ENCODE measurements at places on chromosomes 12 and 14.

DNA sequence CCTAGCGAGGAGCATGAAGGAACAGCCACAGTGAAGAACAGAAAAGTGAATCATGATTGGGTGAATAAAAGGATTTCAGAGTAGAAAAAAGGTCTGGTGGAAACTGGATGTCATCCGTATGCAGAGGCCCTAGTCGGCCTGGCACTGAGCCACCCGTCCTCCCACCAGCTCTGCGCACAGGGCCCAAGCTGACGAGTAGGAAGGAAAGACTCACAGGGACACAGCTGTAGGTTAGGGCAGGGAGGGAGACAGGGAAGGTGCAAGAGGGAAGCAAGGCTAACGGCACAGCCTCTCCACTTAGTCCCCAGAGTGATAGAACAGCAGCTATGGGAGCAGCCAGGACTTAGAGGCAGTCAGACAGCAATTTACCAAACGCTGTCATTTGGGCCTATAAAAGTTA, 112.6 kb downstream of the KCNK10 start:
- DNase-seq: no peak

GRCh38 chr14:102560458-102561261, 31.8 kb upstream of the RCOR1 start:
- no peak for DNase-seq

DNA sequence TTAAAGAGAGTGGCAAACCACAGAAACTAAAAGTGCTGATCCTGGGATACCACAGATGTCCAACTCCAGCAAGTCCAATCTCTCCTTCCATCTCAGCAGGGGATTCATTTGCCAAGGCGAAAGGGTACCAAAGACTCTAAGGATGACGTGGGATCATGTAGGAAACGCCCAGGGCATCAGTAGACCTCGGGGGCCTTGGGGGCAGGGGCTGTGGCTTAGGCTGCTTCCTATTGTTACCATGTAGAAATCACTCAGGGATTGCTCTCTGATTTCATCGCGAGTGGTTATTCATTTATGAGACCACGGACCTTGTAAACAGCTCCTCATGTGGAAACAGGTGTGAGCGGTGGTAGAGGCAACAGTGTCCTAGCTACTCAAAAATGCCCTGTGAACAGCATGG, 149.3 kb upstream of the FKBP4 start:
- no peak for DNase-seq

DNA sequence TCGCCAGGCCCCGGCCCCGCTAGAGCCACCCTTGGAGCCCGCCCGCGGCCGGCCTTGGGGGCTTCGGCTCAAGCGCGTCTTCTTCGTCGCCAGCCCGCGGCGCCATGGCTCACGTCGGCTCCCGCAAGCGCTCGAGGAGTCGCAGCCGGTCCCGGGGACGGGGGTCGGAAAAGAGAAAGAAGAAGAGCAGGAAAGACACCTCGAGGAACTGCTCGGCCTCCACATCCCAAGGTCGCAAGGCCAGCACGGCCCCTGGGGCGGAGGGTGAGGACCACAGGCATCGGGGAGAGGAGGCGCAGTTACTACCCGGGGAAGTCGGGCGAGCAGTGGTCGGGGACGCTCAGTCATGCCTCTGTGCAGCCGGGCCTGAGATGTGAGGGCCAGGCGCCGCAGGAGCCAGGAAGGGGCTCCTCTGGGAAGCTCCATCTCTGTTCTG, 573 bp downstream of the ARL6IP4 start:
- DNase-seq: no peak

DNA sequence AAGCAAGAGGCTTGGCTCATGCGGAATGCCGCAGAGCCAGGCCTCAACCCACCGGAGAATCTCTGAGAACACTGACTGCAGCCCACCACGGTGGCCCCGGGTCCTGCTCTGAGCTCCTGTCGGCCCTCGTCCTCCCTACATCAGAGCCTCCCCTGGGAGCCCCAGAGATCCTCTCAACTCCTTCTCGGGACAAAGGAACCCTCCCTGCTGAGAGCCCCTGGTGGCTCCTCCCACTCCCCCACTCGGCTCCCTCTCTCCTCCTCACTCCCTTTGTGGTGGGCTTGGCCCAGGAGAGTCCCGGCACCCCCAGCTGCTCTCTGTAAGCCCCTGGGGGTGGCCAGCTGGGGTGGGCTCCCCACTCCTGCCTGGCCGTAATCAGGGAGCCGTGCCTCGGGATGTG, 11.1 kb upstream of the INF2 start:
- DNase-seq: no peak

All from activated CD4-positive, CD25-positive, alpha-beta regulatory T cell (primary cell).